CD8-positive, alpha-beta memory T cell (primary cell): ENCODE measurements at places on chromosomes 6 and 20. TPM values are rescaled to one million over a fixed set of nuclear protein-coding genes. Genes with fewer than 3 reads are reported as not detected.
A peak's percentile ranks its signal among the peaks of the same experiment; 100 is the strongest.

- H3K36me3 ChIP-seq, result peaks cover 32% of the 10 kb centered on the region
- no peaks in the 10 kb centered on the region for H3K27me3 ChIP-seq
- H3K27ac ChIP-seq, result no peak overlapping the region
- DNase-seq, result no peak
Observed at GRCh38 chr6:42250274-42250931, 32.7 kb upstream of the MRPS10 start.

- no peaks in the 10 kb centered on the region for H3K36me3 ChIP-seq
- no peaks in the 10 kb centered on the region for H3K4me1 ChIP-seq
- no peaks in the 10 kb centered on the region for H3K27me3 ChIP-seq
Observed at GRCh38 chr6:49913636-49914375, 47.5 kb upstream of the CRISP1 start.

DNA sequence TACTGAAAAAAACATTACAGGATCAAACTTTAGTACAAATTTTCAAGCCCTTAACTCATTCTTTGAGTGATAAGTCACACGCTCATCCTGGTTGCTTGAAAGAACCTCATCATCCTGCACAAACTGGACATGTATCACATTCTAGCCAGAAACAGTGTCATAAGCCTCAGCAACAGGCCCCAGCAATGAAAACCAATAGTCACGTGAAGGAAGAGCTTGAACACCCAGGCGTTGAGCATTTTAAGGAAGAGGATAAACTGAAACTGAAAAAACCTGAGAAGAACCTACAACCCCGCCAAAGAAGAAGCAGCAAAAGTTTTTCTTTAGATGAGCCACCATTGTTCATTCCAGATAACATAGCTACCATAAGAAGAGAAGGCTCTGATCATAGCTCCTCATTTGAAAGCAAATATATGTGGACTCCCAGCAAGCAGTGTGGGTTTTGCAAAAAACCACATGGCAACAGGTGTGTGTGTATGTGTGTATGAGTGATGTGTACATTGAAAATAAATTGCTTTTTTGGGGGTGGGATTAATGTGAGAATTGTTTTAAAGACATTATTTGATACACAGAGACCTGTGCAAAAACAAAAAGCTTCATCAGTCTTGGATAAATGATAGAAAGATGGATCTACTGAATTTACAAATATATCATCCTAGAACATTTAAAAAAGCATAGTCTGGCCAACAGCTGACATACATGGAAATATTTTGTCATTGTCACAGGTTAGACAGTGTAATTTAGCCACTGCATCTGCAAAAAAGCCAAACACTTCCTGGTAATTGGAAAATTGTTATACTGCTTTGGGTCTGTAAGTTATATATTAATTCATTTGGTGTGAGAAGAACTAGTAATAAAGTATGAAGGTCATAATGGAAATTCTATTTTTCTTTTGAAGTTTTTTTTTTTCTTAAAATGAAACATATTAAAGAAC is 50.1 kb downstream of the PHF3 start:
- no peak overlapping the region for H3K27ac ChIP-seq
- H3K27me3 ChIP-seq, result no peaks in the 10 kb centered on the region
- H3K4me3 ChIP-seq, result no peak overlapping the region
- no peak for DNase-seq

- DNase-seq, result no peak
- no peak overlapping the region for H3K27ac ChIP-seq
- no peaks in the 10 kb centered on the region for H3K4me1 ChIP-seq
- no peak overlapping the region for H3K4me3 ChIP-seq
Observed at GRCh38 chr6:54850114-54850513, 3.5 kb downstream of the FAM83B start.

DNA sequence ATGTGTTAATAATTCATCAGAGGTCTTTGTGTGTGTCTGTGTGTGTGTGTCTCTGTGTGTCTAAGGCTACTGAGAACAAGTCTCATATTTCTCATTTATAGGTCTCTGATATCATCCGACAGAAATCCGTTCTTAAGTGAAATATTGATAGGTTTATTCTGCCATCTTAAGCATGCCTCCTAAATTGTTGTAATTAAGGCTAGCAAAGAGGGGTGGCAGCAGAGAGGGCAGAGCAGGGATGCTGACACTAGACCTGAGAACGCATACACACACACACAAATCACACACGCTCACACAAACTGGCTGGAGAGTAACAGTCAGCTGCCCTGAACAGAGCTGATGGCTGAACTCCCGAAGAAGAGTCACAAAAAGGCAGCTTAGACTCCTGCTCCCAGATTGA is 84.9 kb upstream of the LRFN2 start:
- no peak overlapping the region for H3K27ac ChIP-seq
- no peaks in the 10 kb centered on the region for H3K4me1 ChIP-seq
- no peak for DNase-seq
- H3K4me3 ChIP-seq, result no peak overlapping the region

TRIM10 gene
- not detected for total RNA-seq

- no peaks in the 10 kb centered on the region for H3K4me1 ChIP-seq
- no peak for DNase-seq
- H3K27ac ChIP-seq, result no peak overlapping the region
- H3K27me3 ChIP-seq, result no peaks in the 10 kb centered on the region
- no peaks in the 10 kb centered on the region for H3K36me3 ChIP-seq
Observed at GRCh38 chr6:25336996-25337395, 57.8 kb downstream of the CARMIL1 start.

- peak overlapping the region; percentile 74 for H3K27ac ChIP-seq
- H3K27me3 ChIP-seq, result no peaks in the 10 kb centered on the region
- peak overlapping the region; percentile 60 for H3K4me3 ChIP-seq
- H3K36me3 ChIP-seq, result no peaks in the 10 kb centered on the region
Observed at GRCh38 chr6:142845143-142845571, 99.8 kb downstream of the HIVEP2 start.

DNA sequence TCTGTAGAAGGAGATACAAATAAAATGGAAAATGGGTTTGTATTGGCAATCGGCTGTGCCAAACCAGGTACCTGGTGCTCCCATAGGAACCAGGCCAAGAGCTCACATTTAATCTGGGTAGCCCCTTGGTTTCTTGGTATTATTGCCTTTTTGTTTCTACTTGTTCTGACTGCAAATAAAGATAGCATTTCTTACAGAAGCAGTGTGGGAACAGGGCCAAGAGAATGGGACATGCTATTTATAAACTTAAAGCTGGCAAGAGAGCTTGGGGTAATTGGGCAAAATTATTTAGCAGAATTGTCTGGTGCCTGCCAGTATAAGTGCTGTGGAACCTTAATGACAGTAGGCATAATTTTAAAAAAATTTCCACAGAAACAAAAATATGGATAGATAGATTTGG is 113.5 kb upstream of the GLP1R start:
- no peak overlapping the region for H3K4me3 ChIP-seq
- no peak overlapping the region for H3K27ac ChIP-seq
- no peak for DNase-seq
- H3K4me1 ChIP-seq, result no peaks in the 10 kb centered on the region
- H3K36me3 ChIP-seq, result no peaks in the 10 kb centered on the region
- H3K27me3 ChIP-seq, result peaks cover under 1% of the 10 kb centered on the region

GRCh38 chr6:154058963-154059680 is 20.1 kb downstream of the OPRM1 start:
- no peak for DNase-seq
- H3K27me3 ChIP-seq, result no peaks in the 10 kb centered on the region
- H3K4me3 ChIP-seq, result no peak overlapping the region
- no peaks in the 10 kb centered on the region for H3K36me3 ChIP-seq
- H3K27ac ChIP-seq, result no peak overlapping the region

- H3K36me3 ChIP-seq, result no peaks in the 10 kb centered on the region
- H3K4me1 ChIP-seq, result no peaks in the 10 kb centered on the region
- H3K27ac ChIP-seq, result no peak overlapping the region
- no peak for DNase-seq
Observed at GRCh38 chr6:105474234-105474633, 71.4 kb upstream of the PREP start.

CDSN gene
- total RNA-seq, result not detected

GRCh38 chr20:58584051-58584824 is 66.8 kb upstream of the STX16 start:
- H3K27ac ChIP-seq, result no peak overlapping the region
- H3K36me3 ChIP-seq, result no peaks in the 10 kb centered on the region
- H3K4me1 ChIP-seq, result no peaks in the 10 kb centered on the region
- no peak overlapping the region for H3K4me3 ChIP-seq
- H3K27me3 ChIP-seq, result peaks cover 4% of the 10 kb centered on the region

GRCh38 chr20:35020108-35020928 is 64.7 kb downstream of the MYH7B start:
- no peaks in the 10 kb centered on the region for H3K4me1 ChIP-seq
- DNase-seq, result no peak
- H3K27me3 ChIP-seq, result no peaks in the 10 kb centered on the region
- no peak overlapping the region for H3K27ac ChIP-seq
- peaks cover 22% of the 10 kb centered on the region for H3K36me3 ChIP-seq

ADTRP gene
- total RNA-seq, result 3.2 TPM

ECT2L gene
- not detected for total RNA-seq

- DNase-seq, result no peak
- H3K4me1 ChIP-seq, result peaks cover 10% of the 10 kb centered on the region
- H3K27me3 ChIP-seq, result no peaks in the 10 kb centered on the region
- no peak overlapping the region for H3K4me3 ChIP-seq
- no peaks in the 10 kb centered on the region for H3K36me3 ChIP-seq
- H3K27ac ChIP-seq, result peak overlapping the region; percentile 19
Observed at GRCh38 chr6:13375360-13375878, 47.1 kb upstream of the TBC1D7 start.

PPP1R18 gene
- total RNA-seq, result 153 TPM

DNA sequence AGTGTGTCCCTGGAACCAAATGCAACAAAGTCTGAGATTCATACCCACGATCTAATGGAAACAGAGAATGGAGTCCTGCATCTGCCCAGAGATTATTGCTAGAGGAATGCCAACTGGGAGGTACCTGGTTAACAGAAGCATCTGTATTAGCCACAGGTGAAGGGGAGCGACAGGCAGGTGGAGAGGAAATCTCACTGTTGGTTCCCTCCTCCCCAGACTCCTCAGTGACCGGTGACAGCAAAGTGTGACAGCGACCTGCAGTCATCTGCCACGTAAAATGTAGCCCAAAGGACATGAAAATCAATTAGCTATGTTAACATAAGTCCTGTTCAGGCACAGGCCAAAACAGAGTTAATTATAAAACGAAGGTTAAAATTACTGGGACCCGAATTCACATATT is 336.6 kb downstream of the SYNE1 start:
- H3K27ac ChIP-seq, result no peak overlapping the region
- no peaks in the 10 kb centered on the region for H3K36me3 ChIP-seq
- peak overlapping the region; percentile 97 for H3K4me3 ChIP-seq
- no peaks in the 10 kb centered on the region for H3K27me3 ChIP-seq
- peaks cover 31% of the 10 kb centered on the region for H3K4me1 ChIP-seq
- no peak for DNase-seq

LSM2 gene
- 160 TPM for total RNA-seq

DNA sequence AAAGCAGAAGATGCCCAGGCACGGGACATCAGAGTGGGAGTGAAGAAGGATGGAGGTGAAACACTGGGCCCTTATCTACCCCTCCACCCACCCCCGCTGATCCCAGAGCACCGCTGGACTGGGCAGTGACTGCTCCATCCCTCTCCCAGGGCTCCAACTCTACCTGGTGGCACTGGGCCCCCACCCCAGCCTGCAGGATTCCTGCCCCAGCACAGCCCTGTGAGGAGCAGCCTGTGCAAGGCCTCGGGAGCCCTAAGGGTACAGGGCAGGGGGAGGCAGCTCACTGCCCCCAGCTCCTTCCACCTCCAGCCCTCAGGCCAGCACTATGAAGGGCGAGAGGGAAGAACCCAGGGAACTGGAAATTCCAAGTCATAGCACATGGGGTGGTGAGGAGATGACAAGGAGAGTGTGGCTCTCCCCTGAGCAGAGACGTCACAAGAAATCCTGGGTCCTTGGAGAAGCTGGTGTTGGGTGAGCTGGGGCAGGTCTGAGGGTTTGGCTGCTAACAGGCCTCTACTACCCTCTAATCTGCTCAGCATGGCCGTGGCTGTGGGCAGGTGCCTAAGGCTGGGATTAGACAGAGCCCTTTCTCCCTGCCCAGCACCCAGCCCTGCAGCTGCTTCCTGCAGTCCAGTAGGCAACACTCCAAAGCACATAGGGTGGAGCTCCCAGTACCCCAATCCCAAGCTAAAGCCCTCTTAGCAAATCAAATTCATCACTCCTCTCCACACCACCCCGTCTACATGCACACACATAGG is 3.5 kb downstream of the CST3 start:
- H3K27ac ChIP-seq, result no peak overlapping the region
- no peaks in the 10 kb centered on the region for H3K27me3 ChIP-seq
- no peak for DNase-seq
- no peaks in the 10 kb centered on the region for H3K4me1 ChIP-seq

DNA sequence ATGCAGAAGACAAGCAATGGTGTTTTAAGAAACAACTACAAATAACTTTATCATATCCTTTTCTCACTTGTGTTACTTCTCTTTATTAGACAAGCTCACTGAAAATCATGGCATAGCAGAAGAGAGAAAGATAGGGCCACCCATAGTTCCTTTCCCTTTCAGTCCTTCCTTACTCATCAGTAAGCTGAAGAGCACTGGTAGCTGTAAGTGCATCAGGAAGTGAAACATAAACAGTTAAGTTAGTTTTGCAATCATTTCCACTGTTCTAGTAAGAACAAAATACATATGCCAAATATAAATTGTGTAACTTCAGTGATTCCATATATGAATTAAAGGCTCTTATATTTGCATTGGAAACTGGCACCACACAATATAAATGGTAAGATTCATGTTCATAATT is 220.1 kb downstream of the HACE1 start:
- H3K36me3 ChIP-seq, result no peaks in the 10 kb centered on the region
- H3K27ac ChIP-seq, result no peak overlapping the region
- no peaks in the 10 kb centered on the region for H3K27me3 ChIP-seq
- no peak for DNase-seq
- no peaks in the 10 kb centered on the region for H3K4me1 ChIP-seq

- H3K27ac ChIP-seq, result no peak overlapping the region
- H3K27me3 ChIP-seq, result no peaks in the 10 kb centered on the region
- no peak for DNase-seq
- no peaks in the 10 kb centered on the region for H3K36me3 ChIP-seq
Observed at GRCh38 chr6:22664968-22665367, 95.6 kb downstream of the HDGFL1 start.

GRCh38 chr20:10699941-10700340 is 26.1 kb upstream of the JAG1 start:
- no peak overlapping the region for H3K27ac ChIP-seq
- H3K36me3 ChIP-seq, result no peaks in the 10 kb centered on the region
- H3K4me1 ChIP-seq, result no peaks in the 10 kb centered on the region
- no peak overlapping the region for H3K4me3 ChIP-seq
- DNase-seq, result no peak

DNA sequence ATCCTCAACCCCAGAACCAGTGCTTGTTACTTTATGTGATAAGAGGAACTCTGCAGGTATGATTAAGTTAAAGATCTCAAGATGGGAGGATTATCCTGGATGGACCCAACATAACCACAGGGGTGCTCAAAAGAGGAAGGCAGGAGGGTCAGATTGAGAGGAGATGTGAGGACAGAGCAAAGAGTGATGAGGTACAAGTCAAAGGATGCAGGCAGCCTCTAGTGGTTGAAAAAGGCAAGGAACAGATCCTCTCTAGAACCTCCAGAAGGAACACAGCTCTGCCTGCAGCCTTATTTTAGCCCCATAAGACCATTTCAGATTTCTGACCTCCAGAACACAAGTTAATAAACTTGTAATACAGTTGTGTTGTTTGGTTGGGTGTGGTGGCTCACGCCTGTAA is 41.2 kb downstream of the PDSS2 start:
- no peaks in the 10 kb centered on the region for H3K27me3 ChIP-seq
- DNase-seq, result no peak
- no peaks in the 10 kb centered on the region for H3K36me3 ChIP-seq

CLDN20 gene
- total RNA-seq, result not detected

GRCh38 chr6:148440016-148440415 is 97.4 kb downstream of the SASH1 start:
- no peak for DNase-seq
- H3K27ac ChIP-seq, result no peak overlapping the region
- no peaks in the 10 kb centered on the region for H3K27me3 ChIP-seq

DLL1 gene
- 0.86 TPM for total RNA-seq

- no peak overlapping the region for H3K4me3 ChIP-seq
- H3K36me3 ChIP-seq, result no peaks in the 10 kb centered on the region
Observed at GRCh38 chr6:77425671-77426070, 37.6 kb downstream of the HTR1B start.
